ENCODE measurements at places on chromosomes 12 and 14.

DNA sequence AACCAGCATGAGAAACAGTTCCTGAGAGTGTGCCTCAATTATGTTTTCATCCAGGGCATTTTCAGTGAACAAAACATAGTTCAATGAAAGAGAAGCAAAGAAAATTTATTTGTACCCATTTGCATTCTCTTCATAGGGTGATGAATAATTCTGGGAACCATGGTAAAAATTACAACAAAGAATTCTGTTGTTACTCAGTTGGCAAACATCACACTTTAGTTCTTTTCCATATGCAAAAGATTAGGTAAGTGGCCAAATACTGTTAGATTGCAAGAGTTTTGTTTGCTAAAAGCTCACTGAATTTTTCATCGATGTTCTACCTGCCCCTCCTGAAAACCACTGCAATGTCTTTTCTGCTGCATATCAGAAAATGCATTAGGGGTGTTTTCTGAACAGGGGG lies 132.4 kb upstream of the RGS6 start:
- no peak for DNase-seq

DNA sequence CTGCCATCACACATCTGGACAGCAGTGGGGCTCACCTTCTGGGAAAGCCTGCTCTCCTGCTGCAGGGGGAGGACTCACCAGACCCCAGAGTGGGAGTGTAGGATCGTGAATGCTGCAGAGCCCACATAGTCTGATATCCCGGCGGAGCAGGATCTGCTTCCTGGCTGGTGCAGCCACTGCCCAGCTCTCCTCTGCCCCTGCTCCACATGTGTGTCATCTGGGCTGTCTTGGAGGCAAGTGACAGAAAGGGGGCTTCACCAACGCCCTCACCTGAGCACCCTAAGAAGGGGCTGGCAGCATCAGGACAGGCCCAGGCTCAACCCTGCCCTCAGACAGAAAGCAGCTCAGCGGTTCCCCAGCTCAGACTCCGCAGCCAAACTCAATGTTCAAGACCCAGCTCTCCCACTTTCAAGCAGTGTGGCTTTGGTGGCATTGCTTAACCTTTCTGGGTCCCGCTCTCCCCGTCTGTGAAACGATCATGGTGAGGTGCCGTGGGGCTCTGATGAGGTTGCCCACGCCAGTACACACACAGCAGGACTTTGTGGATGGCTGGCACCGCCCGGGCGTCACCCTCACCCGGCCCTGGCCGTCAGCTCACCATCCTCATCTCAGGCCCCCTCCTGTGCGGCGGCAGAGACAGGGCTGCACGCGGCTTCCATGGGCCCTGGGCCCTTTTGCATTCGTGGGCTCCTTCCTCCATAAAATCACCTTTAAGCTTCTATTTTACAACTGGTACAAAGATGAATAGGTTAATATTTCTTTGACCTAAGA lies 91.0 kb upstream of the SFSWAP start:
- no peak for DNase-seq

- no peak for DNase-seq
Measured at GRCh38 chr14:75425446-75425845, 2.4 kb upstream of the JDP2 start.

- DNase-seq: no peak
Measured at GRCh38 chr14:53011053-53011462, 60.2 kb upstream of the FERMT2 start.

- DNase-seq: no peak
Measured at GRCh38 chr12:91239481-91239880, 56.9 kb upstream of the DCN start.

GRCh38 chr14:64844272-64844671 lies 35.4 kb downstream of the SPTB start:
- DNase-seq: no peak

- DNase-seq: no peak
Measured at GRCh38 chr14:34449819-34450541, 12.1 kb downstream of the SPTSSA start.

DNA sequence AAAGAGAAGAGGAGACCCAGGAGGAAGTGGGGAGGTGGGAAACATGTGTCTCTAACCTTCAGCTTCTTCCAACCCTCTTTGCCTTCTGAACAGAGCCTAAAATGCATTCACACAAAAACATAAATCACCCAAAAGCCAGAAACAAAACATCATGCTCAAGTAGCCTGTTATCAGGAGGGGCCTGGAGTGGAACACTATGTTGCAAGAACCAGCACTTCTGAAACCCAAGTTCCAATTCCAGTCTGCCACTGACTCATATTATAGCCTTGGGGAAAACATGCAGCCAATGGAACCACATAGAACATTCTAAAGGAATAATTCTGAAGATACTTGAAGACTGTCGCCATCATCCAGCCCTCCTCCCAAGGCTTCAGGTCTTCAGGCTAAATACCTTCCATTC lies 169.8 kb upstream of the PLXNC1 start:
- no peak for DNase-seq

DNA sequence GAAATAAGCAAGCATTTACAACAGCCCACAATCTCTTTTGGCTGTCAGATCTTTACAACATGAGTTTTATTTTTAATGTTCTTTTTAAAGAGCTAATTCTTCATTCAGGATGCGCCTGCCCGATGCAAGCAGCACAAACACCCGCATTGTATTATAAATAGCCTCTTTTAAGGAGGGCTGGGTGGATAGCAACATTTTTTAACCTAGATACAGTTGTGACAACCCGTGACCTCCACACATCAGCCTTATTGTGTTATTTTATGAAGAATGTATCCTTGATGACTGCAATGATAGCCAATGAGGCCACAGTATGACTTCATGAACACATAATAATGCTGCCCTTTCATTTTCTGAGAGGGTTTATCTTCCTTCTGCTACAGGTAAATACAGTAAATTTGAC lies 173.7 kb downstream of the FOXN3 start:
- no peak for DNase-seq

GRCh38 chr14:76921088-76921399 lies 94.8 kb downstream of the LRRC74A start:
- no peak for DNase-seq

DNA sequence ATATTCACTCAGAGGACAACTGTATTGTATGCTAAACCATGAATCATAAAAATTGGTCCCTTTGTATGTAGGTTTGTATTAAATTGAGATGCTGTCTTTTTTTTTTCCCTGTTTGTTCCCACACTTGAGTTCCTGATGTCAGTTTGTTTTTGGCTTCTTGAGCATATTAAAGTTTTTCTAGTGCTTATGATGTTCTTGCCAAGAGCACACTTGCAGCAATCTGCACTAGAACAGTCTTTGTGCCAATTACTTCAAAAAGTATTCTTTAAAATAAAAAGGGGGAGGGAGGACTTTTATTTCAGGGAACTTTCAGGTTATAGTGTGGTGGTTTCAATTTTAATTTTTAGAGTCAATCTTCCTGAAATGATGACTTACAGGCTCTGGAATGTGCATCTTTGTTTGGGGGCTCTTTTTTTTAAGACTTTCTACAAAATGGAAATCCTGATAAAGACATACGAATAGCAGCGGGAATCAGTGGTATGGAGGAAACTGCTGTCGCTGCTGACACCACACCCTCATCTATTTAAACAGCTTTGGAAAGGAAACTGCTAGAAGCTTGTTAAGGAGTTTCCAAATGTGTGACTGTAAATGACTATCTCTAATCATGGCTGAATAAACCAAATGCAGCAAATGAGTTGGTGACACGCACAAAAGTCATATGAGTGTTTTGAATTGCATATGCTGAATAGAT lies 188.6 kb downstream of the EGLN3 start:
- DNase-seq: no peak

GRCh38 chr12:105470601-105471000 lies 140.1 kb downstream of the C12orf75 start:
- DNase-seq: no peak

DNA sequence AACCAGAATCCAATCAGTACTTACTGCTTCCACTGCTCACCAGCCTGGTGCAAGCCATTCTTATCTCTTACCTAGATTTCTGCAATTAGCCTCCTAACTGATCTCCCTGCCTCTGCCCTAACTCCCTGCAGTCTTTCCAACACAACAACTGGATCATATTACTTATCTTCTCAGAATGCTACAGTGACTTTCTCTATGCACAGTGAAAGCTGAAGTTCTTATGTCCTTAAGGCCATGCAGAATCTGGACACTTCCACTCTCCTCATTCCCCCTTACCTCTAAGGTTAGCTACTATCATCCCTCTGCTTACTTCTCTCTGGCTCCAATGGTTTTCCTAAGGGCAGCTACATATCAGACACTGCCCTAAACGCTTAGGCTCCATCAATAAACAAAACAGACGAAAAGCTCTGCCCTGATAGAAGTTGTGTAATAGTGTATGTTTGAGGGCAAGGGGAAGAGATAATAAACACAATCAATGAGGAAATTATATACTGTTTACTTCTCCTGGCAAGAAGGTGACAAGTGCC lies 4.0 kb downstream of the KTN1 start:
- no peak for DNase-seq

GRCh38 chr12:121637231-121637914 lies 11.0 kb downstream of the ORAI1 start:
- DNase-seq: no peak

DNA sequence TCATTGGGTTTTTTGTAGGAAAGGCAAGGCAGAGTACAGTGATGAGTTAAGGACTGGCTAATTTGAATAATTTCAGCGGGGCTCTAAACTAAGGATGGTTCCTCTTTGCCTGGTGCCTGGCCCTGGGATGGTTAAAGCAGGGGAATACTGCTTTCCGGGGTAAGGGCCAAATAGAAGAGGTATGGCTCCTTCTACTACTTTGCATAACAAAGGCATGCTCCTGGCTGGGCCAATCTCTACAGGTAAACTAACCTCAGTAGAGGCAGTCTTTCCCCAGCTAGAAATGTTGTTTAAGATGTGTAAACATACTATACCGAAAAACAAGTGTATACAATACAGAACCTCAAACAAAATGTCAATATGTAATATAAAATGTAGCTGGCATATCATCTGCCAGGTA lies 1239.0 kb downstream of the SLC16A7 start:
- no peak for DNase-seq

- no peak for DNase-seq
Measured at GRCh38 chr14:76926521-76927251, 100.5 kb downstream of the LRRC74A start.

GRCh38 chr12:24198070-24198469 lies 248.6 kb upstream of the SOX5 start:
- no peak for DNase-seq

GRCh38 chr14:89399157-89399556 lies 17.9 kb downstream of the FOXN3 start:
- no peak for DNase-seq

GRCh38 chr12:112939761-112940381 lies 1.6 kb downstream of the OAS3 start:
- no peak for DNase-seq

GRCh38 chr12:97380440-97380839 lies 82.2 kb upstream of the RMST start:
- DNase-seq: no peak

- DNase-seq: no peak
Measured at GRCh38 chr14:42141328-42141727, 534.7 kb downstream of the LRFN5 start.

GRCh38 chr12:6330999-6331714 lies 10.7 kb downstream of the TNFRSF1A start:
- no peak for DNase-seq

DNA sequence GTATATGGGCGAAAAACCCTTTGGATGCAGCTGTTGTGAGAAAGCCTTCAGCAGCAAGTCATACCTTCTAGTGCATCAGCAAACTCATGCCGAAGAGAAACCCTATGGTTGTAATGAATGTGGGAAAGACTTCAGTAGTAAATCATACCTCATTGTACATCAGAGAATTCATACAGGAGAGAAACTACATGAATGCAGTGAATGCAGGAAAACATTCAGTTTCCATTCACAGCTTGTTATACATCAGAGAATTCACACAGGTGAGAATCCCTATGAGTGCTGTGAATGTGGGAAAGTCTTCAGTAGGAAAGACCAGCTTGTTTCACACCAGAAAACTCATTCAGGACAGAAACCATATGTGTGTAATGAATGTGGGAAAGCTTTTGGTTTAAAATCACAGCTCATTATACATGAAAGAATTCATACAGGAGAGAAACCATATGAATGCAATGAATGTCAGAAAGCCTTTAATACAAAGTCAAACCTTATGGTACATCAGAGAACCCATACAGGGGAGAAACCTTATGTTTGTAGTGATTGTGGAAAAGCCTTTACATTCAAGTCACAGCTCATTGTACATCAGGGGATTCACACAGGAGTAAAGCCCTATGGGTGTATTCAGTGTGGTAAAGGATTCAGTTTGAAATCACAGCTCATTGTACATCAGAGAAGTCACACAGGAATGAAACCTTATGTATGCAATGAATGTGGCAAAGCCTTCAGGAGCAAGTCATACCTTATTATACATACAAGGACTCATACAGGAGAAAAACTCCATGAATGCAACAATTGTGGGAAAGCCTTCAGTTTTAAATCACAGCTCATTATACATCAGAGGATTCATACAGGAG lies 21.4 kb downstream of the ZNF268 start:
- DNase-seq: no peak

DNA sequence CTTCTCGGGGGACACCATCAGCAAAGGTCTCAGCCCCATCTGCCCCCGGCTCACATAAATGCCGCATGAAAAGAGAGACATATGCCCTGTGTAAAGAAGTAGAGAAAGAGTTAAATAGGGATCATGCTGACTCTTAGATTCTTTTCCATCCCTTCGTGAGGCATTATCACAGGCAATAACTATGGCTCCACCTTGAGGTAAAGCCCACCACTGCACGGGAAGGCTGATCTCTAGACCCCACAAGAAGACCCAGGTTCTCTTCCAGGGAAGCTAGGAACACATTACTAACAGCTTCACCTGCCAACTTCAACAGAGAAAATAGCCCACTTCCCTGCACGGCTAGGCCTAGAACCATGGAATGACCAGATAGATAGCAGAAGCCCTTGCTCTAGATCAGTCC lies 14.1 kb upstream of the NOP2 start:
- DNase-seq: no peak

- no peak for DNase-seq
Measured at GRCh38 chr14:44886860-44887595, 74.7 kb downstream of the KLHL28 start.

DNA sequence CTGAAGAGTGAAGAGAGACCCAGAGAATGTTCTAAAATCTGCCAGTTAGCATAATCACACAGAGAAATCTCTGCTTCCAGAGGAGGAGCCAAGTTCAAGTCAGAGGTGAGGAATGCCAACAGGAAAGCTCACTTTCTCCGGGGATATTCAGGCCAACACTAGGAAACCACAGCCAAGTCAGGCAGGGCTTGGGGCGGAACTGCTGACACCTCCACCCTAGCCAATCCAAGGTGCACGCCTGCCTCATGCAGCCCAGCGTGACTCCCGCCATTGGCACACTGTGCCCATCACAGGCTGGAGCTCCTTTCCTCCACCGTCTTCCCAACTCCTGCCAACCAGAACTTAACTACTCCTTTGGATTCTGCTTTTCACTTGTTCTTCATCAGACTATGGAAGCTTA lies 374.3 kb upstream of the CCDC196 start:
- no peak for DNase-seq

GRCh38 chr12:2451025-2451424 lies 343.7 kb upstream of the FKBP4 start:
- DNase-seq: no peak

- DNase-seq: no peak
Measured at GRCh38 chr14:81454572-81455218, 54.6 kb upstream of the STON2 start.

All from stimulated activated CD4-positive, alpha-beta T cell treated with anti-CD3 and anti-CD28 coated beads, TNF-alpha, amount 100 ng/mL, for 48 hours (primary cell).